ENCODE measurements at places on chromosomes 6 and 20.

DNA sequence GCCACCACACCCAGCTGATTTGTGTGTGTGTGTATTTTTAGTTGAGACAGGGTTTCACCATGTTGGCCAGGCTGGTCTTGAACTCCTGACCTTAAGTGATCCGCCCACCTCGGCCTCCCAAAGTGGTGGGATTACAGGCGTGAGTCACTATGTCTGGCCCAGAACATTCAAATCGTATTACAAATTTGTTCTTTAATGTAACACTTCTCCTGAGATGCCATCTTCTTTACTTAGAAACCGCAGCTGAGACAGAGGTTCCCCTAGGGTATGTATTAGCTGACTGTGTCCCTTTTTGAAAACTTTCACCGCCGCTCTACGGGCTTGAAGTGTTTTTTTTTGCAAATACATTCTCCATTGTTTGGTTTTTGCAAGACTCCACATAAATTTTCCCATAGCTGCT lies 62.6 kb downstream of the TOX2 start:
- DNase-seq: no peak

DNA sequence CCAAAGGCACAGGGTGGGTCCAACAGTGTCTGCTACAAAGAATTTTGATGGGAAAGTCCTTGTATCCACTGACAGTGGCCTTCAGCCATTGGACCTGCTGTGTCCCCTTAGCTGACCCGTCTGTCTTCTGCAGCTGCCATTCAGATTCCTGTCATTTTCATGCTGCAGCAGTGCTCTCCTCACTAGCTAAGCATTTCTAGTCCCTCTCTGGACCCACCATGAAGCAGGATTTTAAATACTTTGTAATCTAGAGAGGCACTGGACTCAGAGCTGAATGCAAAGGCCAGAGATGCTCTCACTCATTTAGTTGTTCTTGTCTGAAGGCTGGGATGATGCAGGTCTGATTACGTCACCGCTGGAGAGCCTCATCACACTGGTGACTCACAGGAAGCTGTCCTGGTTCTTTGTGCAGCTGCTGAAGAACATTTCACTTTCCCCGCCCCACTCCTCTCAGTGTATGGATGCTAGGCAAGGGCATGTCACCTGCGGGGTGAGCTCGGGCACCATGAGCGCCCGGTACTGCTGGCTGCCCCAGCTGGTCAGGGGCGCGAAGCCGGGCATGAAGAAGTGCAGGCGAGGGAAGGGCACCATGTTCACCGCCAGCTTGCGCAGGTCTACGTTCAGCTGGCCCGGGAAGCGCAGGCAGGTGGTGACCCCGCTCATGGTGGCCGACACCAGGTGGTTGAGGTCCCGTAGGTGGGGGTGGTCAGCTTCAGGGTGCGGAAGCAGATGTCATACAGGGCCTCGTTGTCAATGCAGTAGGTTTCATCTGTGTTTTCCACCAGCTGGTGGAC lies 19.4 kb upstream of the TUBB2A start:
- DNase-seq: no peak

GRCh38 chr20:57500962-57501361 lies 24.0 kb downstream of the CTCFL start:
- DNase-seq: no peak

DNA sequence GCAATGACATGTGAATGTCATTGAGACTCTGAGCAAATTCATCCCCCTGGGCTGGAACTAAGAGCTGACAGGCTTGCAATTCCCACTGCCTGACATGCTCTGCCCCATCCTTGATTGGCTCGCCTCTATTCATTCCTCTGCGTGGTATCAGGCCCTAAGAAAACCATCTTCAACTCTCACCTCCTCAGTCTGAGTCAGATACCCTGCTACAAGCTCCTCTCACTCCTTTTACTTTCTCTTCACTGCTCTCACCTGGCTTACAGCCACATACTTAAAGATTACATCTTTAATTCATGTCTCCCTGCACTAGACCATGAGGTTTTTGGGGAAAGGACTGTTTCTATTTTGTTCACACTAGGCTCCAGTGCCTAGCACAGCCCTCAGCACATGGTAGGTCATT lies 131.6 kb downstream of the KIF6 start:
- DNase-seq: no peak

- no peak for DNase-seq
Measured at GRCh38 chr20:39605908-39606307, 643.8 kb downstream of the DHX35 start.

GRCh38 chr20:32163951-32164350 lies 43.6 kb downstream of the PLAGL2 start:
- no peak for DNase-seq

GRCh38 chr6:52285177-52286068 lies 881 bp upstream of the MCM3 start:
- no peak for DNase-seq

DNA sequence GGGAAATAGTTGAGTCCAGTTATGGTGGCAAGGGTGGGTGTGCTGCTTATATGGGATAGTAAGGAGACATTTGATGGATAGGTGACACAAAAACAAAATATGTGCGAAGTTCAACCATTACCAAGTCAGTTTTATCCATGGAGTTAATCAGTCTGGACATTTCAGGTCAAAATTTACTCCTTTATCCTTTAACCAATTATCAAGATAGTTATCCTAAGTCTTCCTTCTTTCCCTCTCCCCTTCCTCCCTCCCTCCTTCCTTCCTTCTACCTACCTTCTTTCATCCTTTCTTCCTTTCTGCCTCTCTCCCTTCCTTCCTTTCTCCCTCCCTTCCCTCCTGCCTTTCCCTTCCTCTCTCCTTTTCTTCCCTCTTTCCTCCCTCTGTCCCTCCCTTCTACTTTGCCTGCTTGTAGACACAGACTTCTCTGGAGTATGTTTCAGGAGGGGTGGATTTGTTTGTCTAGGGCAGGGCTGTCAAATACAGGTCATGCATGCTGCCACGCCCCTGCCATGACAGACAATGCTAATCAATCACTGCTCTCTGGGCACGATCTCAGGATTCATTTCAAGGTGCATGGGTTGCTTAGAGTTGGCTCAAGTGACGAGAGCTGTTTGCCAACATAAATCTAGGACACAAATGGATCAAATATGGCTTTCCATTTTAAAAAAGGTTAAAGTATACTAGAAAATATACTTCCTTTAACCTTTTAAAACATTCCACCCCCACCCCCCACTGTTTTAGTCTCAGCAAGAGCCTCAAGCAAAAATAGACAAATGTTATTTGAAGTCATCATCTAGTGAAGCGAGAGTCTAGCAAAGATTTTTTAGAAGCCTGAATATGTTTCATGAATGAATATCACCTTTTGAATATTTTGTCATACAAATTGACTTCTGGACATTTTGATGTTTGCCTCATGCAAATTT lies 281.6 kb upstream of the CITED2 start:
- DNase-seq: no peak

GRCh38 chr6:37979392-37980221 lies 160.1 kb downstream of the ZFAND3 start:
- DNase-seq: no peak

- no peak for DNase-seq
Measured at GRCh38 chr20:4805663-4806449, 84.1 kb downstream of the PRND start.

DNA sequence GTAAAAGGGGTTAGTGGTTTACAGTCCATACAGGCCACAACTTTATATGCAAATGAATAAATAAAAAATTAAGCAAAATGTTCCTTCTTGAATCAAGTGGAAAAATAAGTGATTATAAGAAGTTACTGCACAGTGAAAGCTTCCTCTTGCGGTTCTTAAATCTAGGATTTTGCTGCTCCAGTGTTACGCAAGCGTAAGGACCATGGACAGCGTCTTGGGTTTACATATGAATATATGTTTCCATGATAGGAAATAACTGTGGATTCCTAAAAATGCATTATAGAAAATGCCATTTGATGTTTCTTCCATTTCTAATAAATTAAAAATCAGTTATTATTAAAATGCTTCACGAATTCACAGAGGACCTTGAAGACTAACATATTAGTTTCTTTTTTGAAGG lies 176.6 kb upstream of the POU3F2 start:
- no peak for DNase-seq

Measured in activated CD4-positive, alpha-beta T cell treated with anti-CD3 and anti-CD28 coated beads, Interleukin-2, amount 50 U/mL, for 24 hours (primary cell).